ENCODE measurements at places on chromosomes 7 and 10.

DNA sequence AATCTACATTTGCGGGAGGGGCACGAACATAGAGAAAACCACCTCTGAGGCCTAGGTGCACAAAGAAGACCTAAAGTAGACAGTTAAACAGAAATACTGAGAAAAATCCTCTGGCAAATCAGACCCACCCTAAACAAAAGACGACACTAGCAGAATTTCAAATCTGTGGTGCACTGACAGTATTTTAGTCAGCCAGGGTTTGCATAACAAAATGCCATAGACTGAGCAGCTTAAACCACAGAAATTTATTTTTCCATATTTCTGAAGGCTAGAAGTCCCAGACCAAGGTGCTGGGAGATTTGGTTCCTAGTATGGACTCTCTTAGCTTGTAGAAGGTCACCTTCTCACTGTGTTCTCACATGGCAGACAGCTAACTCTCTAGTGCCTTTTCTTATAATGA, 26.3 kb downstream of the IPMK start:
- DNase-seq: no peak

DNA sequence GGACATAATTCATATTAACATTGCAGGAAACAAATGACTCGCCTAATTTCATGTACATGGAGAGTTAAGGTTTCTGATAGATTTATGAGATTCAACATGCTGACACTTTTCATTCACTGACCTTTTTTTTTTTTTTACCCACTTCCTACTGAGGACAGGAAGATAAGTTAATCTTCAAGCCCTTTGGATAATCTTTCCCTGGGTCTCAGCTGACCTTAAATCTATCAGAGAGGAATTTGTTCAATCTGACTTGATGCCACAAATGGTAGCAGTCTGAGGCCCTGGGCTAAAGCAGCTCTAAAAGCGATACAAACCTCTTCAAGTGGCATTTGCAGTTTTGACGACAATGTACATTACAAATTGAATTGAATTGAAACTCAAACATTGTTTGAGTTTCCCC, 493.3 kb upstream of the SORCS1 start:
- no peak for DNase-seq

- DNase-seq: no peak
Observed at GRCh38 chr10:86253091-86254072, 113.2 kb downstream of the GRID1 start.

- no peak for DNase-seq
Observed at GRCh38 chr10:12984165-12984747, 17.3 kb downstream of the CCDC3 start.

GRCh38 chr7:97697396-97697795, 34.5 kb upstream of the TAC1 start:
- no peak for DNase-seq

GRCh38 chr7:130926001-130926691, 192.1 kb upstream of the KLF14 start:
- DNase-seq: no peak

DNA sequence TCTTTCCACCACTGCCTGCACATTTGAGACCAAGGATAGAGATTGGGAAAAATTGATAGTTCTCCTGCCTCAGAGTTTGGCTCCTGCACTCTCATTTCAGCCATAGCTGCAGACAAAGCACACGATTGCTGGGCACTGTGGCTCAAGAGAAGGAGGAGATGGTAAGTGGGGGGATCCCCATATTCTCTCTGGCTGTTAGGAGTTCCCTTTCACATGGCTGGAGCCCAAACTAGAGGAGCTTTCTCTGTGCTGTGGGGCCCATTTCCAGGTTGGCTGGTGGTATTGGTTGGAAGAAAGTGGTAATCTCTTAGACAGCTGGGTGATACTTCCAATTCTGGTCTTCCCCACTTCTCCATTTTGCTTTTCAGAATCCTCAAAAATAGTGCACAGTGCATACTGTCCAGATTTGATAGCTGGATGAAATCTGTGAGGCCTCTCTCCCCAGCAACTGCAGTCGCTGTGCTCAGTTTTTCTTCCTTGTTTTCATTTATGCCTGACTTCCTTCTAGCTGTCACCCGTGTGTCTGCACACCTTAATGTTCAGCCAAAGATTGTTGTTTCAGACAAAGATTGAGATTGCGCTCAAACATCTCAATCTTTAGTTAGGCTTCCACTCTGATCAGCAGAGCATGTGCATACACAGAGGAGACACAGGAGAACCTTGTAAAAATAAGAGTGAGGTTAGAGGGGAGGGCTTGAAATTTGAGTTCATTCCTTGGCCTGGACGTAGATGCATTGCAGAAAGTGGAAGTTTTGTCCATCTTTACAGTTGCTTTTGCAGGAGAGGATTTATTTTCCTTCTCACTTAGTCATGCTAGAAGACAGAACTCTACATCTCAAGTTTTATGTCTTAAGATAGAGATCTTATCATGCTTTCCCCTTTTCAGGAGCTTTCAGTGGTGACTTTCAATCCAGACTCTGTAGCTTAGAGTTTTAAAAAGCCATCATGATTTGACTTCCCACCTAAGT, 28.6 kb downstream of the RABGEF1 start:
- DNase-seq: no peak

GRCh38 chr7:125857606-125858005, 928.0 kb upstream of the POT1 start:
- DNase-seq: no peak

- DNase-seq: peak; percentile 18
Observed at GRCh38 chr10:50918529-50918928, 33.1 kb upstream of the A1CF start.

DNA sequence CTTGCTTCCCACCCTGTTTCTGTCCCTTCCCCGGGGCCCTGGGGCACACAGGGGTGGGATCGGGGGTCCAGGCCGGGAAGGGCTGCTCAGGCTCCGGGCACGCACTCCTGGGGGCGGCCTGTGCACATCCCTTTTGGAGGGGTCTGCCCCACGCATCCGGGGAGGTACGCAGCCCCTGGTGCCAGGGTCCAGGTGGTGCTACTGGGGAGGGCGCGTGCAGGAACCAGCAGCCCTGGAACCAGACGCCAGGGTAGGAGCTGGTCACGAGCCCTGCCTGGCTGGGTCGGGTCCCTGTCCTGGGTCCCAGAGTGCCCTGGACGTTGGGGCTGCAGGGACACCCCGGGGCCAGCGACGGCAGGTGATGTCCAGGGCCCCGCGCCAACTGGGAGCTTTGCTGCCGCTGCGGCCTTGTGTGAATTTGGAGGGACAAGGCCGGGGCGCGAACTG, 53.4 kb downstream of the GLRX3 start:
- DNase-seq: no peak

- DNase-seq: no peak
Observed at GRCh38 chr10:113890769-113891168, 36.3 kb downstream of the NHLRC2 start.

DNA sequence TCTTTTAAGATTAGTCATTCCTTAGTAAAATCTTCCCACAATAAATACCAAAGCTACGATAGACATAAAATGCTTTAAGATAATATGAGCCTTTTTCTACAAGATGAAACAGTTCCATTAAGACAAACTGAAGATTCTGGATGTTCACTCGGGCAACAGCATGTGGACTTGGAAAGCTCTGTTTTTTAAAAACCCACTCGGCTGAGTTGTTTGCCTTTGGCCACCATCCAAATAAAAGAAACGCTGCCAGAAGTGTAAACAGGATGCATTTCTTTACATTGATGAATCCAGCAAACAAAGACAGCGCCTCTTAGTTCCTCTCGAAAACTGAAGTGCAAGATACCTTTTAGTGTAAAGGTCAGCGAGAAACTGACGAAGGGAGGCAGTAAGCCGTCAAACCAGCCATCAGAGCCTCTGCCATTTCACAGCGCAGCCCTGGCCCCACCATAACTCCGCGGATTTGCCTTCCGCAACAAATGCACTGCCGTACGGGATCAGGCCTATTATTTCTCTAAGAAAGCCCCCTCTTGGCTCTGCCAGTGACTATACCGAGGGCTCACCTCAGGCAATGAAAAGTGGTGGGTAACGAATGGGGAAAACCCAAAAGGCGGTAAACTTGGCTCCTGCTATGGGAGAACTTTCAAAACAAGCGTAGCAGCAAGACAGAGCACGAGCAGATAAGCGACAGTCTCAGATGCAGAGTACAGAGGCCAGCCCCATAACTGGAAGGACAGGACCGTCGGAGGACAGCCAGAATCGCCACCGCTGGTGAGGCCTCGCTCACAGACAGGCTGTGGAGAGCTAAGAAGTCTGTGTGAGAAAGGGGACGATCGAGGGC, 41.4 kb downstream of the GNA12 start:
- DNase-seq: no peak

DNA sequence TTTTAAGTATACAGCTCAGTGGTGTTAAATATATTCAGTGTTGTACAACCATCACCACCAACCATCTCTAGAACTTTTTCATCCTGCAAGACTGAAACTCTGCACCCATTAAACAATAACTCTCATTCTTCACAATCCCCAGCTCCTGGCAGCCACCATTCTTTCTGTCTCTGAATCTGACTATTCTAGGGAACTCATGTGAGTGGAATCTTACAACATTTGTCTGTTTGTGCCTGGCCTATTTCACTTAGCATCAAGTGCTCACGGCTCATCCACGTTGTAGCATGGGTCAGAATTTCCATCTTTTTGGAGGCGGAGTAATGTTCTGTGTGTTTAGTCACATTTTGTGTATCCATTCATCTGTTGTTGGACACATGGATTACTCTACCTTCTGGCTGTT, 40.8 kb upstream of the PFKFB3 start:
- DNase-seq: no peak

DNA sequence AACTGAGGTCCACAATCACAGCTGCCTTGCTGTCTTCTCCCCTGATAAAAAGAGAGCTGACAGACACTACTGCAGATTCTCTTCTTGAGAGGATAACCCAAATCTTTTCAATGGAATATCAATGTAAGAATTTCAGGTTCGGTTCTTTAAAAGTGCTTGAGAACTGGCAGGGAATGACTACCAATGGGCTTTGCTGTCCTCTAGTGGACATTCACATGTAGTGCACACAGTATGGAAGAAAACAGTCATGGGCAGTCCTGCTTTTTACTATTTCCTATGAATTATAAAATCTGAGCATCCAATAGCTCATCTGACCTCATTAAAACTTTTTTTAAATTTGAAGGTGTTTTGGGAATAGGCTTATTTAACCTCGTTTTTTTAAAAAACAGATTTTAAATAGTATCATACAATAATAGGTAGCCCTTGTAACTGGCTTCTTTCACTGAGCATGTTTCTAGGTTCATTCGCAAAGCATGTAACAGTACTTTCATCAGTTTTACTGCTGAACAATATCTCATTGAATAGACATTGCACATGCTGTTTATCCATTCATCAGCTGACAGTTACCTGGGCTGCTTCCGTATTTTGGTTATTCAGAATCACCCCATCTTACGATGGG, 18.3 kb downstream of the FZD9 start:
- no peak for DNase-seq

DNA sequence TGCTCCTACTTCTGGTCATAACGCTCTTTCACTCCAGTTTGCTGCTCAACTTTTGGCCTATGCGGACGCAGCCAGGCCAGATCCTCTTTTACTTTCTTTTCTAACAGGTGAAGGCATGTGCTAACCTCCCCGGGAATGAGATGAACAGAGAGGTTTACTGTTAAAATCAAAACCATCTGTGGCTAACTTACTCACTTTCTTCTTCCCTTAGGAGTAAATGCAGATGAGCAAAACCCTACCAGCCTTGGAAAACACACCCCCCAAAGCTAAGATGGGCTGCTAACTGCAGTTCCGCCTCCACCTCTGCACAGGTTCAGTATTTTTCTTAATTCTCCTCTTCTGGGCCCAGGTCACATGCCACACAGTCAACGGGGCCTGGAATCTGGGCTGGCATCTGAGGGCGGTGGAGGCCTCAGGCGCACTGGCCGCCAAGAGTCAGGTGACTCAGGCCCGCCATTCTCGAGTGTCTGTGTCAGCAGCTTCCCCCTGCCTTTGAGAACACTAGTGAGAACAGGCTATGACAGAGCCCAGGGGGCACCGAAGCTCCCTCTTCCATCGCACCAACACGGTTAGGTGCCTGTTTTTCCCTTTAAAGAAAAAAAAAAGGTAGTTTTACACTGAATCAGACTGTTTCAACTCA, 11.1 kb downstream of the FAM53B start:
- DNase-seq: no peak

DNA sequence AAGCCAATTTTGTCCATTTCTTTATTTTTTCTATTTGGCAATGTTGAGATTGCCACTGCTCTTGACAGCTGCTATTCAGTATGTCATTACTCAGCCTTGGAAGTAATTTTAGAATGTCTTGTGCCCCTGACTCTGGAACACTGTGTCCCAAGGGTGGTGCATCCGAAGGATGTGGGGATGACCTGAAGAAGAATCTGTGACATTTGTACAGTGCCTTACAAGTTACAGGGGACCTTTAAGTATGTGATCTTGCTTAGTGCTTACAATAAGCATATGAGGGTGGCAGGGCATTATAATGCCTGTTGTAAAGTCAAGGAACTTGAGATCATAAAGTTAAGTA, 239.5 kb downstream of the REEP3 start:
- no peak for DNase-seq

GRCh38 chr10:96287392-96288105, 16.2 kb upstream of the BLNK start:
- no peak for DNase-seq

DNA sequence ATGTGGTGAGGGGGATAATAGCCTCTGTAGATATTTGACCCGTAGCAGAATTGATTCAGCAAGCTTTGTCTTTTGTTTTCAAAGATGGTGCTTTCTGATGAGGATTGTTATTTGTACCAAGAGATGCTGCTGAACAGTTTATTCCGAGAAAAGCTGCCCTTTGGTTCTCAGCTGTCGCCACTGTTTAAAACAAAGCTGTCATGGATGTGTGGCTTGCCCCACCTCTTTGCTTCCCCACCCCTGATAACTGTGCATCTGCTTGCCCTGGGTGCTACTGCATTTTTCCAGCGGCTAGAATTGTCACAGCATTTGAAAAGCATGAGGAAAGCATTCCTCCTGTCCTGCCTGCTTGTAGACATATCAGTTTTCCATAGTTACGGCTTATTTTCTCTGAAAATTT, 226.9 kb upstream of the CSTF2T start:
- no peak for DNase-seq

GRCh38 chr7:31002256-31002655, 38.5 kb downstream of the GHRHR start:
- DNase-seq: no peak

DNA sequence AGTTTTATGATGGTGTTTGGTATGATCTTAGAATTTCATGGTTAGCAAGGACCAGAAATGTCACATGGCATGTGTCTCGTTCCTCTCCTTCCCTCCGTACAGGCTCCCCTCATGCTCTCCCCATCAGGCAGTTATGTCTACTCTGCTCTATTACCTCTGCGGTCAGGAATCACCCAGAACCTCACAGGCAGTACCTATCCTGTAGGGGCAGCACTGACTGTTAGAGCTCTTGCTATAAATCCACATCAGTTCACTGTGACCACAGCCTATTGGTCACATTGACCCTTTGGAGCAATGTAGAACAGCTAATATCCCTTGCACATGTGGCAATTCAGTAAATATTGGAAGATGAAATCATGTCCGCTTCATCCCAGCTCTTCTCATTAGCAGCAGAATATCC, 151.8 kb downstream of the WNT2 start:
- DNase-seq: no peak

- DNase-seq: no peak
Observed at GRCh38 chr10:103276251-103276895, 565 bp upstream of the INA start.

- peak; percentile 3 for DNase-seq
Observed at GRCh38 chr10:74419491-74419951, 268.5 kb downstream of the ADK start.

Measured in NCI-H524 treated with DMSO at 0.1 percent for 48 hours (cell line).